ENCODE measurements at places on chromosomes 6 and 20.

DNA sequence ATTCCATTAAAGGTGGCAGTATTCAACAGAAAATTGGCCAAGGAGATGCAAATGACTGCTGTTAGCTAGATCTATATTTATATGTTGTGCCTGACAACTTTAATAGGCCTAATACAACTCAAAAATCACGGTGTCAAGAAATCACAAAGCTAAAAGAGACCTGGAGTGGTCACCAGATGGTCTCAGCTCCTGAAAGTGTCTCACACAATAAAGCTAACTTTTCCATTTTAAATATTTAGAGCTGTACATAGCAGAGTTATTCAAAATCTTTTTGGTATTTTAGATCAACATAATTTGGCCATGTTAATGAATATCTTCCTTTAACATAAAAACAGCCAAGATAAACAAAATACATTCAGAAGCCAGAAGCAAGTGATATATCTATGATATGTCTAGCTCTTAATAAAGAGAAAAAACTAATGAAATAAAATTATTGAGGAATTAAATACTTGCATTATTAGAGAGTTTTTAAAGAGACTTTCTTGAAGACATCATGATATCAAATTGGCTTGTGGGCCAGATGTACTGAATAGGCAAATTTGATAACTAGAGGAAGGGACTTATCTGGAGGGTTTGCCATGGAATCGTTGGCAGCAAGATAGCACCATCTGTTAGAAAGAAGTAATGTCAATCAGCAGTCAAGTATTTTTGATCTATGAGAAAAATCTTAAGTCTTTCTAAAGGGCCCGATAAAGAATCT lies 84.9 kb upstream of the SCAF8 start:
- no peak for DNase-seq

GRCh38 chr20:14568701-14569100 lies 231.3 kb upstream of the FLRT3 start:
- DNase-seq = no peak

DNA sequence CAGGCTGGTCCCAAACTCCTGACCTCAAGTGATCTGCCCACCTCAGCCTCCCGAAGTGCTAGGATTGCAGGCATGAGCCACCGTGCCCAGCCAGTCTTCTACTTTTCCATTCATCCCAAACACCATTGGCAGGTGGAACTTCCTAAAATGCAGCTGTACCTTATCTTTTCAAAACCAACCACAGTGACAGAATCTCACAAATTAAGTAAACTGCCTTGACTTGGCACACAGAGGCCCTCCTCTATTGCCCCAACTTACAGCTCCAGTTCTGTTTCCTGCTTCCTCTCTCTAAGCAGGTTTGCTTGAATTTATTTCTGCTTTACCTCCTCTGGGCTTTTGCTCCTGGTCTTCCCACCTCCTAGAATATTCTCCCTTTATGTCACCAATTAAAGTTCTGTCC lies 7.6 kb downstream of the MYB start:
- DNase-seq = no peak

DNA sequence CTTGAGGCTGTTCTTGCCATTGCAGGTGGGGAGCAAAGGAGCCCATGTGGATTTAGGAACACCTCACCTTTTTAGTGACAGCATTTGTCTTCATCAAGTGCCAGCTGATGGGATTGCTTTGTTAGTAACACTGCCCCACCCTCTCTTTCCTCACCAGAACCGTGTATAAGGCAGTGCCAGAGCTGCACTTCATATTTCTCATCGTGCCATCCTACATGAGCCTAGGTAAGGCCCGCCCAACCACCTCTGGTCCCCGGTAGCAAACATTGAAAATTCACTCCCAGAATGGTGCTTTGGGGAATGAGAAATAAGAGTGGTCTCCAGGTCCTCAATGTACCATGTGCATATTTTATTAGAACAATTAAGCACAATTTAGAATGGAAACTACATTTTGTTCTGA lies 22.7 kb downstream of the CFAP61 start:
- DNase-seq = no peak

- DNase-seq = no peak
Measured at GRCh38 chr6:46773201-46773855, 19.9 kb upstream of the MEP1A start.

DNA sequence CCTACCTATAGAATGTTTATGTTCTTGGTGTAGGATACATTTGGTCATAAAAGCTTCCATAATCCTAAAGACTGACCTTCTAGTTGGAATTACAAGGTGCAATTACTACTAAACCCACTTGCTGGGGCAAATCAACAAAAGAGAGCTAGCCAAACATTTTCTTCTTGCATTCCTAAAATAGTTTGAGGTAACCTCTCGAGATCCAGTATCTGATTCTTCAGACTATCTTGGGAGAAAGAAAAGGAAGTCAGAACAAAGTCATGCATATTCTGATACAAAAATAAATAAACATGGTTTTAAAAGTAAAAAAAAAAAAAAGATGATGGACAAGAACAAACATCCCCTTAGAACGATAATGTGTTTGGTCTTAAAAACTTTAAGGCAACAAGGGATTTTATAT lies 294.2 kb upstream of the RSPO3 start:
- no peak for DNase-seq

- DNase-seq = no peak
Measured at GRCh38 chr6:113774127-113774825, 82.9 kb upstream of the MARCKS start.

DNA sequence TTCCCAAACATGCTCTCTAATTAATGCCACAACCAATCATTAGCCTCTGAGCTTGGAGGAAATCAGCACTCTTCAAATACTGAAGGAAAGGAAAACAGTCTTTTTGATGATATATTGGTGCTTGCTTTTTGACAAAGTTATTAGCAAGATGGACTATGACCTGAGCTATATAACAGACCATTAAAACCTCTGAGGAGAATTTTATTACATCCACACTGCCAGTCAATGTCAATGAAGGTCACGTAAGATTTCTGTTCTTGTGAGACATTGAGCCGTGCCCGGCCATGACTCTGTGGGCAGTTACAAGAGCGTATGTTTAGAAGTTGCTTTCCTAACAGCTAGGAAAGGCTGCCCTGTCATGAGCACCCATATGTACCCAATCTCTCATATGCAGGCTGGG lies 659.0 kb downstream of the UTRN start:
- DNase-seq = no peak

- DNase-seq = no peak
Measured at GRCh38 chr6:169766921-169767736, 15.7 kb downstream of the ERMARD start.

DNA sequence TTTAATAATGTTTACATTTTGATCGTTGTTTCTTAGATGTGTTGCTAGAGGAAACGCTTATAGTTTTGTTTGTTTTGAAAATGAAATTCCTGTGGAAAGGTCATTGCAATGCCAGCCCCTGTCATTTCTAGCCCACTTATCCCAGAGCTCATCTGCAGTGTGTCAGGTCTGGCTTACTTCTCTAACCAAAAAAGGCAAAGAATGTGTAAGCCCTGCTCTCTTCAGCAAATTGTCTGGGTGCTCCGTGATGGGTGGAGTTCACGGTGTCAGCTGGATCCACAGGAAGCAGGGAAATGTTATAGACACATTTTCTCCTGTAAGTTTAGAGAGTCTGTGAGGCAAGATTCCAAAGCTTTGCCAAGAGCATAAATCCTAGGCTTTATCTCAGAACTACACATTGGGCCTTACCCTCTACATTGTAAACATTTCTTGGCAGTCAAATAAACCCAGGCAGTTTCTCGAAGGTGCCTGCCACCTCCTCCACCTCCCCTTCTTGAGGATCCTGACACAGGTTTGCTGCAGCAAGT lies 50.9 kb downstream of the RPRD1B start:
- no peak for DNase-seq

GRCh38 chr6:92826633-92827032 lies 592.7 kb downstream of the EPHA7 start:
- no peak for DNase-seq

DNA sequence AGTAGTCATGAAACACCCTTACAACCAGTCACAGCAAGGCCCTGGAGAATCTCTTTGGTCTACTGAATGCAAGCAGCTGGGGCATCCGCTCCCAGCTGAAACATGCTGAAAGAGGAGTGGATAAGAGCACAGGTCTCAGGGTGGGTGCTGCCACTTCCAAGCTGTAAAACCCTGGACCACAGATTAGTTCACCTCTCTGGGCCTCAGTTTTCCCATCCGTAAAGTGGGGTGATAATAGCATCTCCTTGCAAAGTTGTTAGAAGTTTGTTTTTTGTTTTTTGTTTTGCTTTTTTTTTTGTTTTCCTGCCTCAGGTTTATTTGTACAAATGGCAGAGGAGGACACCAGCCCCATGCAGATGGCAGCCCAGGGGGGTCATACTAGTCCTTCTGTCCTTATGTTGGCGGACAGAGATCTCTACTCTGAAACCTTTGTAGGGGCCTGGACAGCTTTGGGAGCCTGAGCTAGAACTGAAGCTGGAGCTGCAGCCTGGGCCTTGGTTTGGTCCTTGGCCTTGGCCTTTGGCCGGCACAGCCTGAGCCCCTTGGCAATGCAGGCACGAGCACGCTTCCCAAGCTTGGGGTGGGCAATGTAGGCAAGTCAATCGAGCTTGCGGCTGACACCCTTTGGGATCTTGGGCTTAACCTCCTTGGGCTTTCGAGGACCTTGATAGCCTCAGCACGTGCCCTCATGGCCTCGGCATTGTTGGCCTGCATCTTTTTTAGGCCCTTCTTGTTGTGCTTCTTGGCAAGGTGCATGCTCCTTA lies 38.2 kb downstream of the MRPL14 start:
- DNase-seq = no peak

GRCh38 chr20:14414560-14414959 lies 77.1 kb upstream of the FLRT3 start:
- no peak for DNase-seq

DNA sequence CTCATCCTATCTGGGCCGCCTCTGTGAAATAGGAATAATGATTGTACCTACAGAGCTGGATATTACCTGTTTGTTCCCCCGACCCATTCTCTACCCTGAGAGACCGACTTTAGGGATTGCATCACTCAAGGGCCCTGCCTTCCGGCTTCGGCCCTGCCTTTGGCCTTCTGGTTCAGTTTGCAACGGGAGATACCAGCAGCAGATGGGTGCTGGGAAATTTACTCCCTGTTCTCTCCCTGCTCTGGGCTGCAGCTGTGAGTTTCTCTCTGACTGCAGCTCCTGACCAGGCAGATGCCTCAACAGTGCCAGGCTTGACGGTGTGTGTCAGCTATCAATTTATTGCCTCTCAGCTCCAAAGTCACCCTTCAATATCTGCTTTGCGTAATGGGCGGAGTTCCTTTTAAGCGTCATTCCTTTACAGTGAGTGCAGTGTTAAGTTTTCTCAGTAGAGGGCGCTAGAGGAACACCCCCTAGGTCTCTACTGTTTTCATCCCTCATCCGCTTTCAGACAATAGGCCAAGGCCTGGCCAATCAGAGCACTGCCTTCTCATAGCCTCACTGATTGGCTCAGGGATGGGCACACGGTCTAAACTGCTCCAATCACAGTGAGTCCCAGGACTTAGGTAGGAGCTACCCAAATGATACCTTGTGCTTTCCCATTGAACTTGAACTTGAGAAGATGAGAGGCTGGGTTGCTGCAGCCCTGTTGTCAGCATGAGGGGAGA lies 30.0 kb downstream of the KCNG1 start:
- DNase-seq = peak; percentile 94

DNA sequence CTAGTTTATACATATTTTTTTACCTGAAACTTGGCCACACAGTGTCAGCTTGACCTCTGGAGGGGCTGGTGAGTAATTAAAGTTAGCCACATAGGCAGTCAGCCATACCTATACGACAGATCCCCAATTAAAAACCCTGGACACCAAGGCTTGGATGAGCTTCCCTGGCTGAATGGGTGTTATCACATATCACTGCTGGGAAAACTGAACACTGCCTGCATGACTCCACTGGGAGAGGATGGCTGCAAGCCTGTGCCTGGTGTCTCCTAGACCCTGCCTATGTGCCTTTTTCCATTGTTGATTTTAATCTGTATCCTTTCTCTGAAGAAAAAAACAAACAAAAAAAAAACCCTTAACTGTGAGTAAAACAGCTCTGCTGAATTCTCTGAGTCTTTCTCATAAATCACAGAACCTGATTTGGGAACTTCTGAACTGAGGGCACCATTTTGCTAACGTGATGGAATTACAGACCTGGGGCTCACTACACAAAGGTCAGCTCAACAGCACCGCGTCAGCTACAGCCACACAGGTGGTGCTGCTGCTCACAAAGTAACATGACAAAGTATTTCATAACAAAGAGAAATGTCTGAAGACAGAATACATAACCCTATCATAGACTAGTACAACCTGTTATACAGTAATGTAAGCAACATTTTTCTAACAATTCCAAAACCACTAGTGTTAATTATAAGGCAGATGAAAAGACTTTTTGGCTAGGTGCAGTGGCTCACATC lies 97.0 kb downstream of the SLC23A2 start:
- no peak for DNase-seq

DNA sequence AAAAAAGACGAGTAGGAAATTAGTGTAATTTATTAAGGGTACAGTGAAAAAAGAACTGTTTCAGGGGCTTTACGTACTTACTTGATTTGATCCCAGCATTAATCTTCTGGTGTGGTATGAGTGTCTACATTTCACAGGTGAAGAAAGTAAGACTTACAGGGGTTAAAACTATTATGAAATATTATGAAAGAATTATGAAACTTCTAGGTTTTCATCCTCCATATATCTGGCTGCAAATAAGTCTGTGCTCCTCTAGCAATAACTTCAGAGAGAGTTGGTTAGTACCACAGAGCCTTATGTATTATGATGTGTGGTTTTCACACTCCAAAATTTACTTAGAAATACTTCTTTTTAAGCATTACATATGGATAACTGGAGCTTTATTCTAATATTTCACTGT lies 41.9 kb downstream of the ZFAND3 start:
- no peak for DNase-seq

GRCh38 chr20:54167909-54168872 lies 5.6 kb downstream of the CYP24A1 start:
- DNase-seq = no peak

GRCh38 chr20:9927224-9927623 lies 88.3 kb upstream of the PAK5 start:
- no peak for DNase-seq

DNA sequence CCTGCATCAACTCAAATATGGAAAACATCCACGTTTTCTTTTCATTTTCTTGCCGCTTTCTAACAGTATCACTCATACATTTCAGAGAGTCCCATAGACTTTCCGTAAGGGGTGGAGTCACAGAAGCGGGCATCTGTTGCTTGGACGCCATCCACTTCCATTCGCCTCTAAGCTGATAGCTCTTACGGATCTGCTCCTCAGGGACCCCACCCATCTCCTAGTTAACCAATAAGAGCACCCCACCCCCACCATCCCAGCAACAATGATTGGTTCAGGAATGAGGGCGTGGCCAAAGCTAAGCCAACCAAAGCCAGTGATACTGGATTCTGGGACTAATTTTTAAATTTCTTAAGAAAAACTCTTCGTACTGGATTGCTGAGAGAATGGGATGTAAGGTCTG lies 42.4 kb downstream of the SLC2A10 start:
- no peak for DNase-seq

Measured in H9 (cell line).